ENCODE measurements at places on chromosomes 6 and 20.

DNA sequence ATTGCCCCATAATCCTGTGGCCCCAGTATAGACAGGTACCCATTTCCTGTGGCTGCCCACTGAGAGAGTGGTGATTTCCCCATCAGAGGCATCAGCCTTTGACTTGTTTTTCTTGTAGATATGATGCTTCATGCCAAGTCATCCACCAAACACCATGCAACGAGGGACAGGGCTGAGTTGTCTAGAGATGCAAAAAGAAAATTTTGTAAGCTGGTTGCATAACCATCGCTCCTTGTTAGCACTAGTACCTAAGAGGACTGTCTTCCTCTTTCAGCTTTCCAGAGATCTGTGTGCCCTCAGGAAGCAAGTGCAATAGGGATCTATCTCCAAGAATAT, 166.8 kb downstream of the BCAS1 start:
- no peak for DNase-seq

DNA sequence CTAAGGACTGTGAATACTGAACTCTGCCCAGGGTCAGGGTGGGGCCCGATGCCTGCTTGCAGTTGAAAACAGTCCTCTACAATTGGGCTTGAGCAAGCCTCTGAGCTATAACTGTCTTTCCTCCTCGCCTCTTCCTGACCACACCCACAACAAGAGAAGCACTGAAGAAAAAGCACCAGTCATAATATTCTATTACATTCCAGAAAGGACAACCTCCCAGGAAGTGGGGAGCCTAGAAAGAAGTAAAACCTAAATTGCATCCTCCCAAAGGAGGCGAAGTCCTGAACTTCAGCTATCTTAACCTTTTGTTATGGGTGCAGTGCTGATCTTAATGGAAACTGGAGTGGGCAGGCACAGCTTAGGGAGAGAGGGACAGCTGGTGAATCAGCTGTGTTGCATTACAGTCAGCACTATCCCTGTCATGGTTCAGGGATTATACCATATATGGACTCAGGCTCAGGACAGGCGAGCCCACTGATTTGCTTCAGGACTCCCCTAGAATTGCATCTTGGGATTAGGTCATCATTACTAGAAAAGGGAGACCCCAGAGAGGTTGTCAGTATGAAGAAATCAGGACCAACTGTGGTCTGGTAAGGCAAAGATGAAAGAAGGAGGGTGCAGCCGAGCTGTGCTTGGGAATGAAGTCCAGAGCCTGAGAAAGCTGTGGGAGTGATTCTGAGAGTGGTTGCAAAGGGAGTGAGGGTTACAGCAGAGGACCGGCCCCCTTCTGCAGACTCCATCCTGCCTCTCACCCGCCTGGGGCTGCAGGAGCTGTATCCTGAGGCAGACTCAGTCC, 18.3 kb upstream of the TRAM2 start:
- DNase-seq, result no peak

DNA sequence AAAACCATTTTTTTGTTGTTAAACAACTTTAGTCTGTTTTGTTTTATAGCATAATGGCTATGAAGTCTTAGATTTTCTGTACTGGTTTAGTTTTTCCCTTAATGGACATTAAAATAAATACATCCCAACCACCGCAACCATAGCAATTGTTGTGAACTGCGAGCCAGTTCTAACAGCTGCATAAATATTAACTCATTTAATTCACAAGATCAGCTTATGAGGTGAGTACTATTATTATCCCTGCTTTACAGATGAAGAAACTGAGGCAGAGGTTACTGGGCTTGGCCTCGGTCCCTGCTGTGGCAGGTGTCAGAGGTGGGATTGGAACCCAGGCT, 23.1 kb downstream of the MOCS3 start:
- no peak for DNase-seq

- DNase-seq, result no peak
Observed at GRCh38 chr6:37172912-37173492, 3.0 kb downstream of the PIM1 start.

DNA sequence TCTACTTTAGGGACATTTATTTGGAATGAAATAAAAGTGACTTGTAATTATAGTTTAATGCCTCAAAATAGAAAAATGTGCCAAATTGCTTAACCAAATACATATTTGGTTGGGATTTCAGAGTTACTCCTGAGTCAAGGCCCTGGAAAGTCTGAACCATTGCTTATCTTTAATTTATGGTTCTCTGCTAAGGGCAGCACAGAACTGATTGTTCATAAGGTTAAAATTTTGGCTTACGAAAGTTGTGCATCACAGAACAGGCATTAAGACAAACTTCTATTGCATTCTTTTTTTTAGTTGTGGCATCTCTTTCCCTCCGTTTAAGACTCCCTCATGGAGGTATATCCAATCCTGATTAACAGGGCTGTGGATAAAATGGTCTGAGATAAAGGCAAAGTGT, 92.2 kb upstream of the TENT5A start:
- DNase-seq, result no peak

- DNase-seq, result peak; percentile 37
Observed at GRCh38 chr20:906001-906520, 10.1 kb downstream of the ANGPT4 start.

DNA sequence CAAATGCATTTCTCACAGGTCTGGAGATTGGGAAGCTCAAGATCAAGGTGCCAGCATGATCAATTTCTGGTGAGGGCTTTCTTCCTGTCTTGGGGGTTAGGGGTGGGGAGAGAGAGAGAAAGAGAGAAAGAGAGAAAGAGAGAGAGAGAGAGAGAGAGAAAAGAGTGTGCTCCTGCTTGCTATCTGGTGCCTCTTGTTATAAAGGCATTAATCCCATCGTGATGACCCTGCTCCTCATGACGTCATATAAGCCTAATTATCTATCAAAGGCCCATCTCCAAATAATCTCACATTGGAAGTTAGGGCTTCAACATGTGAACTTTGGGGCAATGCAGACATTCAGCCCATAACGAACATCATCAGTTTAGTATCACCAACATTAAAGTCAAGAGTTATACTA, 114.8 kb downstream of the EYA4 start:
- DNase-seq, result no peak

- DNase-seq, result no peak
Observed at GRCh38 chr6:134517145-134517658, 199.3 kb upstream of the SGK1 start.

DNA sequence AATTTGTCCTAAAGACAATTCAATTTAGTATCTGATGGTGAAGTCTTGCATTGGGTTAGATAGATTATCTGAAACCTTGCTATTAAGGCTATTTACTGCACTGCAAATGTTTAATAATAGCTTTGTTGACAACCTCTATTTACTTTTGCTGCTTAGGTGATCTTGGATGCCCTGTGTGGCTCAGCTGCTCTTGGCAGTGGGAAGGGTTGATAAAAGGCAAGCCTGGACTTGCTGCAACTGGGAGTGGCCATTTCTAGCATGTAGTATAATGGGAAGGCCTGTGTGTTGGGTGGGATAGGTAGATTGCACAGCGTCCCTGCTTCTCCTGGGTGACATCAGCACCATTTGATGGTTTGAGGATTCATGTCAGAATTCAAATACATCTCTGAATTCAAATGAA, 49.1 kb downstream of the ARMC2 start:
- no peak for DNase-seq

- no peak for DNase-seq
Observed at GRCh38 chr6:168498161-168498843, 57.3 kb downstream of the SMOC2 start.

DNA sequence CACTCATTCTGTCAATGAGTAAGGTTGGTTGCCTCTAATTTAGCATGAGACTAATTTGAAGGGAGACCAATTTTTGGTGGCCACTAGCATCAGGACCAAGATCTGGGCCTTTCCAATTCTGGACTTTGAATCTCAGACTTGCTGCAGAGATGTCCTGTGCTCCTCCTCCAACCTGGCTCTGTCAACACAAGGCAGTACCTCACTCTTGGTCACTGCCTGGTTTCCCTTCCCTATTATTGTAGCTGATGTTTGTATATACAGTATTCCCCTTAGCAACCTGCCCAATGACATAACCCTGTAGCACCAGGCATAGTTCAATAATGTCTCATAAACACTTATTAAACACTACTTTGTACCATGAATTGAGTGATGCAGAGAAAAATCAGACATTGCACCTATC, 50.4 kb downstream of the UNC5CL start:
- DNase-seq, result no peak

DNA sequence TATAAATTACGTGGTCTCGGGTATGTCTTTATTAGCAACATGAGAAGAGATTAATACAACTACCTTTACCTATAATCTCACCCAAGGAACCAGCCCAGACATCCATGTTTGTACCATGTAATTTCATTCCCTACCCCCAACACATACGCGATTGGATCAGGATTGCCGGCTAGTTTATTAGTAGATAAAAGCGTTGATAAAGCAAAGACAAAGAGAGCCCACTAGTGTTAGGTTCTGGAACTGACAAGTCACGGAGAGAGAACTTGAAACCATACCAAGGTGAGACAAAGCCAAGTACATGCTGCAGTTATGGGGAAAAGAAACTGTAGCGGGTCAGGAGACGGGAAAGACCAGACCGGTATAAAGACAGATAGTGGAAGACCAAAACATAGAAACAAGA, 37.4 kb upstream of the FAM135A start:
- no peak for DNase-seq

GRCh38 chr6:145758113-145758512, 22.8 kb upstream of the EPM2A start:
- no peak for DNase-seq

GRCh38 chr20:16321291-16321690, 252.0 kb downstream of the KIF16B start:
- no peak for DNase-seq

DNA sequence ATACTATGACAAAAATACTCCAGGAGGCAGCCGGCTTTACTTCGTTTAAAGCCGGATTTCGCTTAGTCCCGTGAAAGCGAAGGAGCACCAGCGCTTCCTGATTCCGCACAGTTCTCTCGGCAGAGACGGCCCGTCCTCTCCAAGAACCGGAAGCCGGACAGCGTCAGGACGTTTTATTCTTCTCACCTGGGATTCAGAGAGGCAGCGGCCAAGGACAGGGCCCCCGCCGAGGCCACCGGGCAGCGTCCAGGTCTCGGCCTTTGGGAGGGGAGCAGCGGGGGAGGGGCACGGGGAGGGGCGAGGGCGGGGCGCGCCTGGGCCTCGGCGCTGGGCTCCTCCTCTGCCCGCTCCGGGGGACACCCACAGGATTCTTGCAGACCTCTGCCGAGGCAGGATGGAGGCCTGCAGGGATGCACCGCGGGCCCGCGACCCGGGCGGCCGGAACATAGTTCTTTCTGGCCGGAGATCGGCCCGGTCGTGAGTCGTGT, 2.8 kb upstream of the DIDO1 start:
- DNase-seq, result peak; percentile 69
